Right lung (tissue), 10 donors: ENCODE measurements at places on chromosomes 5 and 9. TPM values are rescaled to one million over a fixed set of nuclear protein-coding genes. Genes with fewer than 3 reads are reported as not detected.

DNA sequence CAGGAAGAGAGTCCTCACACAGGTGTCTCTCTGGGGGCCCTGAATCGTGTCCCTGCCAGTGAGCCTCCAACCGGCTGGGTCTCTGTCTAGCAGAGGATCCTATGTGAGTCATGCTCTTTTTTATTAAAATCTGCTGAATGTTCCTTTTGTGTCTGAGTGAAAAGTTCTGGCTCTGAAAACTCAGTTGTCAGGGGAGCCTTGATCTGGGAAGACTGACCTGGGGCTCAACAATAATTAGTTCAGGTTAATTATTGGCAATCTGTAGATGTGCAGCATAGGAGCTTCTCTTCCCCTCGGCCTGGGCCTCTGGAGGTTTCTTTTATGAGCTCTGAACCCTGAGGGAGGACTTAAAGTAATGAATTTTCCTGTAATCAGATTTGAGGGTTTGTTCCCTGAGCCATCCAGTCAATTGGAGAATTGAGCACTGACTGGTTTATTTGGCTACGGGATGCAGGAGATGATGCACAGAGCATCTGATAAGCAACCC is 45.2 kb downstream of the ALG2 start:
- DNase-seq, result no peak

DNA sequence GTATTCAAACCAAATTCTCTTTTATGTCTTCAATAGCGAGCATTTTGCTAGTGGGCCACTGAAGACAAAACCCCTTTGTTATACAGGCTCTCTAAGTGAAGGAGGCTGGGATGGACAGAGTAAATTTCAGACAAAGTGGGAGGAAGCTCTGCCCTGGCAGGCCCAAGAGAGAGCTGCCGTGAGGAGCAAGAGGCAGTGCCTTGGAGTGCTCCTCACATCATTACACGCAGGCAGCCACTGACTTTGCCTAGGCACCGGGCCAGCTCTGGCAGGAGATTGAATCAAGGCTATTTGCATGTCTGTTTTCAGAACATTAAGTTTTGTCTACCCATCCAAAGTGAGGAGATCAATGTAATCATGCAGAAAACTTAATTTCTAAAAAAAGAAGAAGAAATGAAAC is 167.7 kb downstream of the CCDC192 start:
- no peak for DNase-seq

ORM2 gene
- 1.4 TPM for polyA plus RNA-seq

DNA sequence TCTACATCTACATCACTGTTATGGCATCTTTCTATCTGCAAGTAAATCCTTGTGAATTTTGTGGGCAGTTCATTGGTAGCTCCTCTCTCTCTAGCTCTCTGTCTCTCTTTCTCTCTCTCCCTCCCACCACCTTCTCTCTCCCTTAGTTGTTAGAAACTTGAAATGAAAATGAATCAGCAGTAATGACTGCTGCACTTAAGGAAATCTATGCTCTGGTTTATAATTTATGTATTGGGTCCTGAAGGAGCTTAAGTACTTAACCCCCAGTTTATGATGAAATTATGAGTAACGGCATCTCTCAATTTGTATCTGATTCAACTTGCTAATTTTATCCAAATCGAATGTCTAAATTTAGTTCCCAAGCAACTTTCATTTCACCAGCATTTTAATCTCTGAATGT is 52.0 kb upstream of the PTGER4 start:
- no peak for DNase-seq

DNA sequence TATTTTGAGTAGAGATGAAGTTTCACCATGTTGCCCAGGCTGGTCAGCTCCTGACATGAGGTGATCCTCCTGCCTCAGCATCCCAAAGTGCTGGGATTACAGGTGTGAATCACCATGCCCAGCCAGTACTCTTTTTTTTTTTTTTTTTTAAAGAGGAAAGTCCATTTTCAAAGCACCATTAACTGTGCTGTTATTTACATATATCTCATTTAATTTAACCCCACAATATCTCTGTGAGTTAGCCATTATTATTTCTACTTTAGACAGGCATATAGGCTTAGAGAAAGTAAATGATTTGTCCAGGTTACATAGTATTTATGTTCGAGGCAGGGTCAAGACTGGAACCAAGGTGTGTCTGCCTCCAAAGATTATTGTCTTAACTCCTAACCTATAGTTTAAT is 50.7 kb downstream of the ATG10 start:
- DNase-seq, result no peak

- no peak for DNase-seq
Measured at GRCh38 chr9:87372356-87372851, 125.3 kb upstream of the DAPK1 start.

WHRN gene
- 15.4 TPM for polyA plus RNA-seq

DNA sequence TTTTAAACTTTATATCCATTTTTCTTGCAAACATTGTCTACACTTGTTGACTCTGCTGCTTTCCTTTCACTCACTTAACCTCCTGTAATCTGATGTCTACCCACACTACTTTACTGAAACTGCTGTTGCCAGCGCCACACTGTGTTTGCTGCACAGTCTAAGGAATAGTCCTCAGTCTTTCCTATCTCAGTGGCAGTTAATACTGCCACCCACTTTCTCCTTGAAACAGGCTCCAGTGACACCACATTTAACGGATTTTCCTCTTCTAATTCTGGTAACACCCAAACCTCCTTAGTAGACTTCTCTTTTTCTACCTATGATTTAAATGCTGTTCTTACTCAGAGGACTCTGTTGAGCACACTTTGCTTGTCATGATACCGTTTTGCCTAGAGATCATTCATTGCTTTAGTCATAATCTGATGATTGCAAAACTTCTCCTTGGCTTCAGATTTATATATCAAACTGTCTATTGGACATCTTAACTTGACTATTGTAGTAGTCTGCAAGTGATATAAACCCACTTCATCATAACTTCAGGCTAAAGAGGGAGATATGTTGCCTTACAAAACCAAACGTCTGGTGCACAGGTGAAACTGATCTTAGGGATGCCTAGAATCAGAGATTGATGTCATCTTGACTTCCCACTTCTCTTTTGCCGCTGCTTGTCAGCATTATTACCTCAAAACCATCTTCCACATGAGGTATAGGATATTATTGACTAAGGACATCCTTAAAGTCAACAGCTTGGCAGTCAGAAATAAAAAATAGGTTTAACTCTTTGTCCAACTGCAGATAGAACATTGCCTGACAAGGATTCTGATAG is 94.1 kb downstream of the CDC42SE2 start:
- no peak for DNase-seq

DNA sequence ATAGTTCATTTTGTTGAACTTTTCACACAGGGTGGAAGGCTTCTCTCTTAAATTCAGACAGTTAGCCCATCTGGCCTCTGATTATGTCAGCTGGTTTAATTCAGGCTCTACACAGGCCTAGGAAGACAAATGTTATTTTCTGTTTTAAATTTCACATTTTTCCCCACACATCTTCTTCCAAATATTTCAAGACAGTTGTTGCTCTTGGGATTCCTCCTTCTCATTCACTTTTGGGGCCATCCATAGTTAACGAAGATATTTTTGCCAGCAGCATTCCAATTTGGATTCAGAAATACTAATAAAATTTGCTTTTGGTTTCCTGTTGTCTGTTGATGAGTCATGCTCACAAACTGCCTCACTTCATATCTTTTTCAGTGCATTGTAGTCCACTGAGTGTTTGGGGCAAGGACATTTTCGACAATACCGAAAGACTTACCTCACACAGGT is 475.4 kb downstream of the DMAC1 start:
- DNase-seq, result no peak

- DNase-seq, result no peak
Measured at GRCh38 chr9:33151601-33152000, 15.5 kb downstream of the B4GALT1 start.

DNA sequence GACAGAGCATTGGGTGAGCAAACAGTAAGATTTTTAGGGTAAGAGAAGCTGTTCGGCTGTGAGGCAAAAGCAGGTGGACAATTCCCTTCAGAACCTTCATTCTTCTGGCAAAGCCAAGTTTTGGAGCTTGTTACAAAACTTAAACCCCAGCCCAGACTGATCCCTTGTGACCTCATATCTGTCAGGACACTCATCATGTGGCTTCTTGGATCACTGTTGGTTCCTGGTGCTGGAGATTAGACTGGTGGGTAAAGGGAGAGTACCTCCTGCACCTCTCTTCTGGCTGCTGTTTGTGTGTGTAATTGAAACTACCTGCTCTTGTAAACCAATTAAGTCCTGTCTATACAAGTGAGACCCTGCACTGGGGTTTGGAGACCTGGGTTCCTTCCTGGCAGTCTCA is 21.0 kb downstream of the LARP1 start:
- no peak for DNase-seq
